Astrocyte of the hippocampus (primary cell): ENCODE measurements at places on chromosomes 3 and 15.
A peak's percentile ranks its signal among the peaks of the same experiment; 100 is the strongest.

- DNase-seq, result no peak
Measured at GRCh38 chr3:23201154-23201838, 1.8 kb upstream of the UBE2E2 start.

GRCh38 chr3:51384055-51384725, 901 bp upstream of the MANF start:
- DNase-seq, result no peak

DNA sequence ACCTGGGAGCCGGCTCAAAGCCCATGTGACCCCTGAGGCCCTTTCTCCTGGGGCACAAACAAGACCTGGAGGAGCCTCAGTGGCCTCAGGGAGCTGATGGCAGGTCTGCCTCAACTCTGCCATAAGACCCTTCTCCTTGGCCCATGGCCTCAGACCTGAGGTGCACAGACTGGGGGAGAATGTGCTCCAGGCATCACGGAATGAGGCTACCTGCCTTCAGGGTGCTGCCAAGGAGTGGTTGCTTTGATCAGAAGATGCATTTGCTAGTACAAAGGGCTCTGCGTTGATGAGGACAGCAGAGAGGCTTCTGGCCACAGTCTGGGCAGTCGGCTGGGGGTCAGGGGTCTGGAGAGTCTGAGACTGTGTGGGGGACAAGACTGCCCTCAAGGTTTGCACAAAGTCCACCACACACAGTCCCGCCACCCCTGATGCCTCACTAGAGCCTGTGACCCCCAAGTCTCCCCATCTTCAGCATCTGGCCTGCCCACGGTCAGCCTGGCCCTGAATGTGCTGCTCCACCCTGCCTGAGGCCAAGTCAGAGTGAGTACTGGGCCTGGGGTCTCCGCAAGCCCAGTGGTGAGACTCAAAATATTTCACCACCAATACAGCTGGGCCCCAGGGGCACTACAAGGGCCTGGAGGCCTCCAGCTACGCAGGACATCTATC, 26.6 kb downstream of the ALDH1L1 start:
- no peak for DNase-seq

GRCh38 chr3:186124592-186124991, 15.7 kb upstream of the ETV5 start:
- DNase-seq, result peak; percentile 37

DNA sequence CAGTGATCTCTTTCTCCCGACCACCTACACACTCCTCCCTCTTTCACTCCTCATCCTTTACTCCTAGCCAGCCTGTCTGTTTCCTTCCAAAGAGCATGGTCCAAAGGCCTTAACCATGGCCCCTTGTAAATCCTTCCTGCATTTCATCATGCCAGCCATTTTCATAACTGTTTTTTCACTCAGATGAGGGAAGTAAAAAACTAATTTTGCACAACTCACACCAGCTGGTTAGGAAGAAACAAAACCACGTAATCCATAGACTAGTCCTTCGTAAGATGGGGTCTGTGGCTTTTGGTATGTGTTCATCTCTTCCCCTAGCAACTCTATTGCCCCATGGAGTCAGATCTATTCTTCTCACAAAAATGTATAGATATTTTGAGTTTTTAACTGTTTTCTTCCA, 187.8 kb downstream of the SHOX2 start:
- DNase-seq, result no peak

DNA sequence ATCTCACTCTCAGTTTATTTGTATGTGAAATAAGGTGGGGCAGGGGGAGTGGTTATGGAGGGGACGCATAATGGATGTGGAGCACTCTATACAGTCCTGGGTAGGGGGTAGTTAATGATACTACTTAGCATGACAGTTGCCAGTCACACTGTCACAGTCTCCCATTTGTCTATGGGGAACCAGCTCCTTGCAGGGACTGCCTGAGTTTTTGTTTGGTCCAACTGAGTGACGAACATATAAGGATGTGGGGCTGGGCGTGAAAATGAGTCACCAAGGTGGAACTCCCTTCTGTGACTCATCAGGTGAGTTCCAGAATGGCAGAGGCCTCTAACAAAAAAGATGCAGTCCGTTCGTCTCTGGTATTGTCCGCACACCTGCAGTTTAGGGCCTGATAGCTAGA, 235.3 kb upstream of the ST8SIA2 start:
- DNase-seq, result peak; percentile 53

DNA sequence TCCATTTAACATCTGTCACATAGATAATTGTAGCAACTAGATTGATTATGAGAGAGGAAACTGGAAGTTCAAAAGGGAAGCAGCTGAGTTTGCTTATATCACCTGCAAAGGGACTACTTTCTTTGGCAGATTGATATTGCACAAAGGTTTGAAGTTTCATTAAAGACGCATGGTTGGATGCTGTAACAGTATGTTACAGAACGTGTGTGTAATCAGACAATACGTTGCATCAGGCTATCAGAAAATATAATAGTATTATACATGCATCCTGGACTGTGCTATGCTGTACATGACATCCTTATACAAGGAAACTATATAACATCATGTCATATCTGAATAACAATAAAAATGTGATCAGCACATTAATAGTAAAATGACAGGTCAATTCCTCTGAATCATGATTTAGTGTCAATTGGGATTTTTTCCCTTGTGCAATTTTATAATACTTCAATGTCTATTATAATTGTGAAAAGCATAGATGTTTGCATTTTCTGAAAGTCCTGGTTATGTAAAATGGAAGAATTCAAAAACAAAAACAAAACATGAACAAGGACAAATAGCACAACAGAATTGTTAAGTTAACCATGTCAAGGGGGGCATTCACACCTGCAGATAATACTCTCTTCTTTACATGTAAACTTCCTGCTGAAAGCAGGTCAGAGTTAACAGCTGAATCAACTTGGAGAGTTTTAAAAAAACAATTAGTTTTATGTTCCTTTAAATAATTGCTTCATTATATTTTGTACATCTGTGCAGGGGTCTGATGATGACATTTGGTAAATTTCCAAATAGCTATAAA, 283.2 kb upstream of the KCNH8 start:
- no peak for DNase-seq

DNA sequence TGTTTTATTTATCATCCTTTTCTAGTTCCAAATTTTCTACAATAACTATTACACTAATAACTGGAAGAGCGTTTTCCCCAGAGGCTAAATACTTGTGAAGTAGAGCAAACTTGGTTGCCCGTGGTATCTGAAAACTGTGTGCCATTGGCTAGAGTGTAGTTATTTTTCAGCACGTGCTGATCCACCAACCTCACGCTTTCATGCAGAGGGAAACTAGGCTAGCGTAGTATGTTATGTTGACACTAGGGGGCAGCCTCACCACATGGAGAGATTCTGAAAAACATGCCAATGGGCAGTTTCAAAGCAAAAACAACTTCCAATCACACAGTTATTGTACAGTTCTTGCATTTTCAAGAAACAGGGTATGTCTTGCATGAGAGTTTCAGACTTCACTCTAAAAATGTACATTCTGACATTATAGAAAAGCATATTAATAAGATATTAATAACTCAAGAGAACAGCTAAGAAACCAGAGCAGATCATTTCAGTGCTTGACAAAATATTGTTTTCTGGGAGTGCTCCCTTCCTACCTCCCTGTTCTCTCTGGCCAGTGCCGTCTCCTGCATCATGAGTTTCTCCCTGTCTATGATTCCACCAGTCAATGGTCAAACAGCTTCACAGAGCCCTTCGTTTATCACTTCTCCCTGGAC, 39.7 kb downstream of the SPATA12 start:
- DNase-seq, result peak; percentile 87
